ENCODE measurements at places on chromosomes 7 and 10.

- peak; percentile 90 for DNase-seq
Measured at GRCh38 chr10:63554657-63555056, 33.5 kb downstream of the REEP3 start.

- peak; percentile 92 for DNase-seq
Measured at GRCh38 chr10:104327745-104328645, 10.3 kb downstream of the ITPRIP start.

DNA sequence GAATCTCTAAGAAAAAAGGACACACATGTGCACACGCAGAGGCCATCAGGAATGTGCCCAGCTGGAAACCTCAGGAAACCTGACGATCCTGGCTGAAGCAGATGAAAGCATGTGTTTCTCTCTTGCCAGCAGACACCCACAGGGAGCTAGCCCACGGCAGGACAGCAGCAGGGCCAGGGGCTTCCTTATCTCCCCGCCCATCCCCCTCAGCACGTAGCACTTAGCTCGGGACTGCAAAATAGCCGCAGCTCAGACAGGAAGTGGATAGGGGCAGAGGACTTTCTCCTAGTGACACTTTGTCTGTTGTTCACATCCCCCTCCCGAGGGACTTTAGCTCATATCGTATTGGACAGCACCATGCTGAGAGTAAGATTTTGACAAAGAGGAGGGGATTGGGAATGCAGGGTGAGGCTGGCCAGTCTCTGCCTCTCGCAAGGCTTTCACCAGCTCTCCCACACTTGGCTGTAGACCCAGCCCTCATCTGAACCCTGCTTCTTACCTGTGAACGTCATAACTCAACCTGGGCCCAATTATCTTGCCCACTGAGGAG lies 63.8 kb downstream of the MKI67 start:
- DNase-seq = no peak

- DNase-seq = peak; percentile 97
Measured at GRCh38 chr7:135662373-135663114, at the start of gene STMP1. TSS of gene STMP1 (plus strand) at chr7:135662514.

- no peak for DNase-seq
Measured at GRCh38 chr7:106430535-106431455, 146.0 kb upstream of the NAMPT start.

DNA sequence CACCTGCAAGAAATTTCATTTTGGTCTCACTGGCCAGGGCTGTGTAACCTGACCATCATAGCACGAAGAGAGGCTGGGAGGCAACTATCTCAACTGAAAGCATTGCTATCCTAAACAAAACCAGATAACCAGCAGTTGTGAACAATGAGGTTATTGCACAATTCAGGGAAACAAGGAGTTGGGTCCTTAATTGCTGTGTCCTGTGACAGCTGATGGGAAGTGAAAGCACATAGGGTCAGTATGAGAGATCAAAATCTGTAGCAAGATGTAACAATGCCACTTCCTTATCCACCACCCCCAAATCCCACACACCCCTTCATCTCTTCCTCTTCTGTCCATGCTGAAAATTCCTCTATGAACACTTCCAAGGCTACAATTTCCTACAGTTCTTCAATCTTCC lies 80.2 kb downstream of the HTR7 start:
- no peak for DNase-seq

- no peak for DNase-seq
Measured at GRCh38 chr10:78963074-78964034, 105.4 kb upstream of the ZMIZ1 start.

GRCh38 chr10:78892338-78893176 lies 176.2 kb upstream of the ZMIZ1 start:
- DNase-seq = no peak

DNA sequence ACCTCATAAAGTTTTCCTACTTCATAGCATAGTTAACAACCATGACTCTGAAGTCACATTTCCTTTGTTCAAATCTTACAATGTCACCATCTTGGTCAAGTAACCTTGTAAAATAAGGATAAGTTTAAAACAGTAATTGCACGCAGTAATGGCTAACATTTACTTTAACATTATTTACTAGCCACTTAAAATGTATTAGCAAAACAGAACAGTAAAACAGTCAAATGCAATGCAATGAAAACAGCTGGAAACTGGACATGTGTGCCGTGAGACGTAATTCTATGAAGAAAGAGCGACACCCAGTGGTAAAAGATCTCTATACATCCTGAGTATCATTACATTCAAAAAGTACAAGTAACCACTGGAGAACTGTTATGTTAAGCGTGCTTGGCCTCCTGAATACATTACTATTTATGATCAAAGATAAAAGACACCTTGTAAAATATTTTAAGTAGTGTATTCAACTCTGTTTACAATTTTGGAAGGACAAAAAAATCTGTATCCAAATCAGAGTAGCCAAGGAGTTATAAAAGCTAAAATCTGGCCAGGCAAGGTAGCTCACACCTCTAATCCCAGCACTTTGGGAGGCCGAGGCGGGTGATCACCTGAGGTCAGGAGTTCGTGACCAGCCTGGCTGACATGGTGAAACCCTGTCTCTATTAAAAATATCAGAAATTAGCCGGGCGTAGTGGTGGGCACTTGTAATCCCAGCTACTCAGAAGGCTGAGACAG lies 27.2 kb downstream of the ATE1 start:
- DNase-seq = peak; percentile 75

DNA sequence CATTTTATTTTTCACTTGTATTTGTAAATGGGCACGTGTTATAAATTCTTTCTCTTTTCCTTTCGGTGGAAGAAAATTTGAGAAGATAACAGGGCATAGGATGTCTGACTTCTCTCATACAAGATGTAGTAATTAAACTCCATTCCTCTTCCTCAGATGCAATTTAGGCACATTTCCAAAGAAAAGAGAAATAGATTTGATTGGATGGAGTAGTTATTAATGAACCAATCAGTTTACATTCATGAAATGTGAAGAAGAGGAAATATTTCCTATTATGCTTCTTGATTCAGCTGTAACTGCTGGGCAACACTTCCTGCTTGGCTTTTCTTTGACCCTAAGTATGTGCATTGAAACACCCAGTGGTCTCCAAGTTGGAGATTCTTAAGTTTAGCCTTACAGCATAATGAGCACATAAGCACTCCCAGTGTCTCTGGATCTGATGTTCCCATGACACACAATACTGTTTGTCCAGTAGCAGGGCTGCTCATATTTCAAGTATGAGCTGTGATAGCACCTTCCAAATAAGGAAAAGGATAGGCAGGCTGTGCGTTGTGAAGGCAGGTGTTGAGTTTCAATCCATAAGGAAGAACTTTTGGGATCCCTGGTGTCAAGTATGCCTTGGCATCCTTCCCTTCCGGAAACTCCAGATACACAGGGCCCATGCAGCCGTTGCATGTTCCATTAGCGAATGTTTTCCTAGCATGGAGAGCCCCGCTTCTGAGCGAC lies 33.4 kb upstream of the COBL start:
- peak; percentile 79 for DNase-seq

GRCh38 chr7:117249696-117250095 lies 73.2 kb downstream of the WNT2 start:
- DNase-seq = no peak

- no peak for DNase-seq
Measured at GRCh38 chr10:98569853-98570252, 123.1 kb upstream of the HPS1 start.

DNA sequence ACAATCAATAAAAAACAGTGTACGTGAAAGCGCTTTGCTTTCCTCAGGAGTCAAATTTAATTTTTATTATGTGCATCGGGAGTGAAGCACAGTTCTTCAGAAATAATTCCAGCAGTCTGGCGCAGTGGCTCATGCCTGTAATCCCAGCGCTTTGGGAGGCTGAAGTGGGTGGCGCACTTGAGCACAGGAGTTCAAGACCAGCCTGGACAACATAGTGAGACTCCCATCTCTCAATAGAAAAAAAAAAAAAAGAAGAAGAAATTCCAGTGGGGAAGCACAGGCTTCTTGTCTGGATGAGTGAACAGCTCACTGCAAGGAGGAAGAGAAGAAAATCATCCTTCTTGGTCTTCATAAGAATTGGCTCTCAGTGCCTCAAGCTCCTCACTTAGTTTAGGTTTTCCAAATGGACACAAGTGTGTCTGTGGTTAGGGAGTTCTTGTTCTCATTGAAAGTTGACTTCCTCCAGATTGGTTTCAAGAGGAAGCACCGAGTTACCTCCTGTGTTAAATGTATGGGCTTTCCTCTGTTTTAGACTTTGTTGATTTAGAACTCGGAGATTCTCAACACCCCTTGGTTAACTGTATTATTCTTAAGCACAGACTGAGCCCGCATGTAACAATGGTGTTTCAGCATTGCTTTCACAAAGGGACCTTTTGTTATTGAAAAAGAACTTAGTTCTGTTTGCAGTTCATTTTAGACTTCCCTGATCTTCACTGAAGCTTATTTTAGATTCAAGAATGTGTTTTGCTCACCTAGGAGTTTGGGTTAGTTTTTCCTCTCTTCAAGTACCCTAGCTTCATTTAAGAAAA lies 28.0 kb downstream of the LMTK2 start:
- no peak for DNase-seq

DNA sequence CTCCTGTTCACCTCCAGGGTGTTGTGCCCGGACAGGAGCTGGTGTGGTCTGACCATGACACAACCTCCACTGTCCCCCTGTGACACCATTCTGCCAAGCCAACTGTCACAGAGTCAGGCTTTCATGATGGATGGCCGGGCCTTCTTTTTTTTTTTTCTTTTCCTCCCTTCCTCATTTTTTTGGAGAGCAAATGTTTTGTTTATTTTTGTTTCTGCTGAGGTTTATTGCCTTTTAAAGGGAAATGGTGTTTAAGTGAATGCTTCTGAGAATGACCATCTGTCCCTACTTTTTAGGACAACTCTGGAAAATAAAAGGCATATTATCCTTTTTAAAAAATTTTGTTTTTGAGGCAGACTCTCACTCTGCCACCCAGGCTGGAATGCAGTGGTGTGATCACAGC lies 115.1 kb upstream of the NPS start:
- no peak for DNase-seq

GRCh38 chr10:59550061-59550460 lies 159.6 kb downstream of the SLC16A9 start:
- no peak for DNase-seq

DNA sequence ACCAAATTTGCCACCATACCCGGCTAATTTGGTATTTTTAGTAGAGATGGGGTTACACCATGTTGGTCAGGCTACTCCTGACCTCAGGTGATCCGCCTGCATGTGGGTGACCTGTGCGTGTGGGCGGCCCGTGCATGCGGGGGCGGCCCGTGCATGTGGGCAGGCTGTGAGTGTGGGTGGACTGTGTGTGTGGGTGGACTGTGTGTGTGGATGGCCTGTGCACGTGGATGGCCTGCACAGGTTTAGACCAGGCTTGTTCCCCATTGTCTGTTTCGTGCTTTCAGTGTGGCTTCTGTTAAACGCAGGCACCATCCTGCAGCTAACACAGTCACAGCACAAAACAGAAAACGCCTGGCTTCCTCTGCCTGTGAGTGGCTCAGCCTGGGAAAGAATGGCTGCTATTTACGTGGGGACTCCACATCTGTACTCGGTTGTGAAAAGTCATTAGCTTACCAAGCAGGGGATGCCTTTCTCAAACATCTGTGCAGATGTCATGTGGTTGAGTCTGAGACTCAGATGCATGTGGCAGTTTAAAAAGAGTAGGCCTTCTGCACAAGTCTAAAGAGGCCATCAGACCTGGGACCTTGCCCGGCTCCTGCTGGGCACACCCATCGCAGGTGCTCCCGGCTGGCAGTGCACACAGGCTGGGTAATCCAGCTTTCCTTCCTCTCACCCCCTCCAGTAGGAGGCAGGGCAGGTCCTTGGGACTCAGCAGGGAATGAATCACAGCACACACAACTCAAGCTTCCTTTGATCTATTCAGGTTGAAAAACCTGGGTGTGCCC lies 91.6 kb downstream of the COBL start:
- DNase-seq = no peak

GRCh38 chr10:43120929-43121314 lies 17.3 kb upstream of the CSGALNACT2 start:
- no peak for DNase-seq

DNA sequence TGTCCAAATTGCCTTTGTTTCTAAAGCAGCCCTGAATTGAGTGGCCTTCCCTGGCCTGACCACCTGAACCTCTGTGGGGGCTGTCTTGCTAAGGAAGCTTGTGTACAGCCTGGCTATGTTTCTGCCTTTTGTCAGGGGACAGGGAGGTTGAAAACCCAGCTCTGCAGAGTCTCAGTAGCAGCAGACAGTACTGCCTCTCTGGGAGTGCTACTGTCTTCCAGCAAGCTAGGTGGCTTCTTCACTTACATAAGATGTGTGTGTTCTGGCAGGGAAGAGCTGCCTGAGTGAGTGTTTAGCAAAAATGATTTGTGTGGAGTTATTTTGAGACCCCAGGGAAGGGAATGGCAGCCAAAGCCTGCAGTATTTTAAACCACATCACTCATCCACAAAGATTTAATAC lies 57.4 kb downstream of the LRRC4 start:
- DNase-seq = peak; percentile 38

DNA sequence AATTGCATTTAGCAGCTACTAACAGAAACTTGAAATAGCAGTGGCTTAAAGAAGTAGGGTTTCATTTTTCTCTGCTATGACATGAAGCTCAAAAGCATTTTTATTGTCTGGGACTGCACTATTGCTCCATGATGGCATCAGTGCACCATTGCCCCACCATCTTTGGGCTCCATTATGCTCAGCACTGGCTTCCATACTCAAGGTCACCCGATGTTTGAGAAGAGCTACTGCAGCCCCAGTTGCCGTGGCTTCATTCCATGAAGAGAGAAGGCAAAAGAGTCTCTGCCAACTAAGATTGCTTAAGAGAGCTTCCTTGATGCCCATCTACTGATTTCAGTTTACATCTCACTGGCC lies 192.2 kb upstream of the LRGUK start:
- no peak for DNase-seq

DNA sequence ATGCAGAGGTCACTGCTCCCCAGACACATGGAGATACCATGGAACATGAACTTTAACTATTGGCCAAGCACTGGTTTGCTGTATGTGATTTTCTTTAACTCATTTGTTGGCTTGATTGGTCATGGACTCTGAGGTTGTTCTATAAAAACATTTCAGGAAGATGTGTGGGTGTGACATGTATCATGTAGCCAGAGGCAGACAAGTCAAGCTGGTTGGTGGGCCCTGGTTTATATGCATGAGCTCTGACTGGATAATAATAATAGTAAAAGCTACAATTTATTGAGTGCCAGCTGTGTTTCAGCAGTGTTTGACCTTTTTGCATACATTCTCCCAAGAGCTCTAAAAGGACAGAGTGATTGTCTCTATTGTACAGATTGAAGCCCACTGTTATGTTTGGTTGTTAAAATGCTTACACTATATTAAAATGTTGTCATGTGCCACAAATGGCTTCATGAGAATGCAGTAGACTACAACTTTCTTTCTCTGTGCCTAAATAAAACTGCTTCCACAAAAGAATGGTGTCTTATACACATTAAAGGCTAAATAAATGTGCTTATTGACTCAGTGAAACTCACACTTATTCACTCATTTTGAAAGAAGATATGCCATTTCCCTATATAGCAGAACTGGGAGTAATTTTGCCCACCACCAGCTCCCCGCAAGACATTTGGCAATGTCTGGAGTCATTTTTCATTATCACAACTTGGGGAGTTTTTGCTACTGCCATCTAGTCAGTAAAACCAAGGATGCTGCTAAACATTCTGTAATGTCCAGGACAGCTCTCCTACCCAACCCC lies 243.6 kb upstream of the NFE2L3 start:
- DNase-seq = no peak

Data from myocyte (in vitro differentiated cells).